ENCODE measurements at places on chromosomes 11 and 22.

DNA sequence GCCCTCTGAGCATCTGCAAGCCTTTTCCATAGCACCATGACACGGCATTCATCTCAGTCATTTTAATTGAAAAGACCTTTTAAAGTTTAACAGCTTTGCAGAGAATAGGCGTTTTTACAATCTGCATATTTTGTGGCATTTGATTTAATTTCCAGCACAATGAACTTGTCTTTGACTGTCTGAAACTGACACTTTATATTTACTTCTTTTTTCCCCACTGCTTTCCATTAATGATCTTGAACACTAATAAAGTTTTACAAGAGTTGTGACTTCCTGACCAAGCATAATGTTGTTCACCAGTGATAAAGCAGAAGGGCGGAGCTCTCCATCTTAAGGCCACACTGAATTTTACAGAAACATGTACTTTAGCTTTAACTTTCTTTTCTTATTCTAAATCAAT, 548.7 kb downstream of the FAM181B start:
- ATAC-seq: no peak

DNA sequence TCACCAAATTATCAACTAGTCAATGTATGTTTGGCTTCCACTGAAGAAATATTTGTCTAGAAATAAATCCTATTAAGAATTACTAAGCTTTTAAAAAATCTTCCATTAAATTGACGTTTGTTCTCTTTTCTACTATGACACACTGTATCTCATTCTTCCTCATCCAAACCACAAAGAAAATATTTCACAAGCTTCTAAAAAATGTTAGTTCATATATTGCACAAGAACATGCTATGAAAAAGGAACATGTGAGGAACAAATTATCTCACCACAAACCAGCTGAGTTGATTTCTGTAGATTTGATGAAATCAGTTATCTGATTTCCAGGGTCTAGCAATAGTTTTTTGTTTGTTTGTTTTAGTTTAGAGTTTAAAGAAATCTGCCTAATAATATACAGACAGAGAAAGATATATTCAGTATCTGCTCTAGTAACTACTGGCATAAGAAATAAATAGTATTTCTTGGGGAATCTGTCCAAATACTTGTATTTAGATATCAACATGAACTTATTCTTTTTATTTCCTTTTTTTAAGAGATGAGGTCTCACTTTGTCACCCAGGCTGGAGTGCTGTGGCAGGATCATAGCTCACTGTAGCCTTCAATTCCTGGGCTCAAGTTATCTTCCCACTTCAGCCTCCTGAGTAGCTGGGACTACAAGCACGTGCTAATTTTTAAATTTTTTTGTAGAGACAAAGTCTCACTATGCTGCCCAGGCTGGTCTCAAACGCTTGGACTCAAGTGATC, 161.7 kb downstream of the ATG16L2 start:
- ATAC-seq: no peak

DNA sequence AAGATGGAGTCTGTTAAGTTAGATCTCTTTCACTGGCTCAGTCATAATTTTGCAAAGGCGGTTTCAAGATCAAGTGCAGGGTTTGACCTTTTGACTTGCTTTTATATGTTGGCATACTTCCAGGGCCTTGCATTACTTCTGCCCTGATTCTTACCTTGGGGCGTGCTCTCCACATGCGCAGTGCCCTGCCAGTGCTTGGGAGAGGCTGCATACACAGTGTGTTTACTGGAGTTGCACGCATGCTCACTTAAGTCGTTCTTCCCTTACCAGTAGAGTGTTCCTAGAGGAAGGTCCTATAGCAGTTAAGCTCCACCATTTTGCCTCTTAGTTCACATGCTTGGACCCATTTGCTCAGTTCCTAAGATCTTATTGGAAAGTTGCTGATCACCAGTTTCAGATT, 21.0 kb upstream of the TMEM123 start:
- no peak for ATAC-seq

DNA sequence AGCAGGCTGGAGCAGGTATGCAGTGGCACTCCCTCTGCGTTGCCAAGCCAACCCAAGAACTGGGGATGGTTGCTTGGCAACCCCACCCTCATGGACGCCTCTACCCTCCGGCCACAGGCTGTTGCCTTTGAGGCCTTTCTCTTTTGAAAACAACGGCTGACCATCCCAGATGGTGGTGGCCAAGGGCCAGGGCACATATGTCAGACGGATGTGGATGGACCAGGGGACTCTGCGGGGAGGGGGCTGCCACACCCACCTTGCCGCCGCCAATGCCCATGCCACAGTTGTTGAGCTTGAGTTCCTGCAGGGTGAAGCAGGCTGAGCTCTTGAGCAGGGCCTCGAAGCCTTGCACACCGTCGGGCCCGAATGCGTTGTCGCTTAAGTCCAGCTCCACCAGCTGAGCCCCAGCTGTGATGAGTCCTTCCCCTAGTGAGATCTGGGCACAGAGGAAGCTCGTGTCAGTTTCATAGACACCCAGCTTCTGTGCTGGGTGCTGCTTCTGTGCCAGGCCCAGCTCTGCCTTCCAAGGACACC, 21.5 kb downstream of the RANGAP1 start:
- no peak for ATAC-seq

DNA sequence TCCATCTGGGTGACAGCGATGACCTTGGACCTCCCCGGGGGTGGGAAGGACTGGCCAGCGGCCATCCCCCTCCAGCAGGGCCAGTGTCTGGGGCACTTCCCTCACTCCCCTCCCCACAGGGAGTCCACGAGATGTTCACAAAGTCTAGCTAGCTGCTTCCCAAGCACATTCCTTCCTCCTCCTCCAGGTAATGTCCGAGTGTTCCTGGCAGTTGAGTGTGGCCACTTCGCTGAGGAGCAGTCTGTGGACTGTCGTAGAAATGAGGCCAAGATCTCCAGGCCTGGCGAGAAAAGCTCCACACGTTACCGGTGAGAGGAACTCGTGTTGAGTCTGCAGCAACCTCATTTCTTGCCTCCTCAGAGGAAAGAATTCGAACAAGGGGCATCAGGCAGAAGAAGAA, 425.5 kb downstream of the BRD1 start:
- no peak for ATAC-seq

DNA sequence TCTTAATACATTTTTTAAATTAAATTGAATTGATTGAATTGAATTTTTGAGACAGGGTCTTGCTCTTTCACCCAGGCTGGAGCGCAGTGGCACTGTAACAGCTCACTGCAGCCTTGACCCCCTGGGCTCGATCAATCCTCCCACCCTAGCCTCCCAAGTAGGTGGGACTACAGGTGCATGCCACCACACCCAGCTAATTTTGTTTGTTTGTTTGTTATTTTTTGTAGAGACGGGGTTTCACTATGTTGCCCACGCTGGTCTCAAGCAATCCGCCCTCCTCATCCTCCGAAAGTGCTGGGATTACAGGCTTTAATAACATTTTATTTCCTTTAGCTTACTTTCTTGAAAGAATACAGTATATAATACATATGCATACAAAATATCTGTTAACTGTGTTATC, 226.9 kb downstream of the BUD13 start:
- ATAC-seq: no peak

- peak; percentile 31 for ATAC-seq
Measured at GRCh38 chr11:72621008-72621610, 53.1 kb downstream of the PDE2A start.

DNA sequence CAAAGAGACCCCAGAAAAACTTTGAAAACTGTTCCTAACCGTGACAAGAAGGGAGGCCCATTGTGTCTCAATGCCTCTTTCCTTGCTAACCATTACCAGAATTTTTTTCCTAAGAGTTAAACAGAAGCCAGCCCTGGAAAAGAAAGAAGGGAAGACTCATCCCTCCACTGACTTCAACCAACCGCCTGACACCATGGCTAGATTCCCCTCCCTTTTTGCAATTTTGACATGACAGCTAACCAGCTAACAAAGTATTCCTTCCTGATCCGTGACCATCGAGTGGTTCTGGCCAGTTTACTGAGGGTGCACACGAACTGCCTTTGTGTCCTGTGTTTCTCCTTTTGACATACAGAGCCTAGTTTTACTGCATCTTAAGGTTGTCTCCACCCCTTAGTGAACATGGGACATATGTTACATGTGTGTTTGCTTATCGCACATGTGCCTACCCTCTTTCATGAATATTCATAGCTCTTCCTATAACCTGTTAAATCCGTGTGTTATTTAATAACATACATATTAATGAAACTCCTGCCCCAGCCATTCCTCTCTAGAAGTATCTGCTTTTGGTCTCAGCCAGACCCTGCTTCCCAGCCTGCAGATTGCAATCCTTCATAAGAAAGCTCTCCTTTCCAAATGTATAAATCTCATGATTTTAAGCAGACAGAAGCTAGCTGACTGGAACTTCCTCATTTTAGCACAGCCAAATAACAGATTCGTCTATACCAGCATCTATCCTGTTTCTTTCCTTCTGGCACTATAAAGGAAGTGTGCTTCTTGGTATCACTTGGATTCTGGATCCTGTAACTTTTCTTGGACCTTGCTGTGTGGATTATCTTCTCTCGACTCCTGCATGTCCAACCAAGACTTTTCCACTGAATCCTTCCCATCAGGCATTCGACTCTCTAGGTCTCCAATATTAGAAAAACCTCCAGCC, 37.8 kb downstream of the RASSF10 start:
- ATAC-seq: no peak

GRCh38 chr11:518463-519202, 11.6 kb upstream of the RNH1 start:
- peak; percentile 97 for ATAC-seq

- no peak for ATAC-seq
Measured at GRCh38 chr22:24200619-24201212, 19.4 kb downstream of the SUSD2 start.

DNA sequence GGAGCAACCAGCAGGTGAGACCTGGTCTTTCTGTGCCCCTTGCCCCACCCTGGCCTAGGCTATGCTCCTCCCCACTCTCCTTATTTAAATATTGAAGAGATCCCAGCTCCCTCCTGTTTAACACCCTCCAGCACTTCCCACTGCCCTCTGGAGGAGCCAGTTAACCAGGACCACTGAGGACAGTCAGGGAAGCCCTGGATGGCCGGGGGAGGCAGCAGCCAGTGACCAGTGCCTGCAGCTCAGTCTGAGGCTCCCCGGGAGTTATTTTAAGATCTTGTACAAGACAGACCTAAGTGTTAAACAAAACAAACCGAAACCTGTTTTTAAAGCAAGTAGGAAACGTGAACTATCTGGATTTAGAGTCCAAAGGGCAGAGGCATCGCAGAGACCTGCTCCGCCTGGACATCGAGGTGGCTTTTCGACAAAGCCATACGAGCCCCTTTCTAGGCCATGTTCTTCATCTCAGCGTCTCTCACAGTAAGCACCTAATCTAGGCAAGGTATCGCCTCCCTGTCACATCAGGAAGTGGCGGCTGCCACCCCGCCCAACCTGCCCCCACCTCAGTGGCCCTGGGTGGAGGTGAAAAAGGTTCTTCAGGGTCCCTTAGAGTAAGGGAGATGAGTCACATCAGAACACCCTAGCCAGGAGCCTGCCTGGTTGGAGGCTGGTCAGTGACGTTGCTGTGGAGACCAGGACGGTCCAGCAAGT, 35.2 kb downstream of the TRMU start:
- no peak for ATAC-seq

DNA sequence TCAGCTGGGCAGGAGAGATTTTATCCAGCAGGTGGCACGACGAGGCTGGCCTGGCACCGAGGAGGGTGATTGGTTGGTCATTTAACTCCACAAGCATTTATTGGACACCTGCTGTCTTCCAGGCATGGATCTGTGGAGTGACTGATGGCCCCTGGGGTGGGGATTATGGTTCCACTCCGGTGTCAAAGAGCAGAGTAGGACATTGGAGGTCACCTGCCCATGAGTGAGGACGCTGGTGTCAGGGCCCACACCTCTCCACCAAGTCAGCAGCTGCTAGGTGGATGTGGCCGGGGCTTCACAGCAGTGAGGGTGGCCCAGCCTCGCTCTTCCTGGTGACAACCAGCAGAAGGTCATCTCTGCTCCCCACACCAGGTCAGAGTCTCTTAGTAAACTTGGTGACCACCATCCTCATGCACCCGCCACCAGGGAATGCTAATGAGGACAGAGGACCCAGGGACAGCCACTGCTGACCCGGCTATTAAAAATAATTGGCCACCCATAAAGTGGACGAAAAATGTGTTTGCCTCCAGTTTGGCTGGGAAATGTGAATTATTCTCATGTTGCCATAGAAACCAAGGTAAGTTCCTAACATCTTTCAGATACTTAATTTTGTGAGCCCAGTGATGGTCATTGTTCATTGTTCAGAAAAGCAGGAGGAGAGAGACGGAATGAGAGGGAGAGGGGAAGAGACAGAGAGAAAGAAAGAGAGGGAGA, 428.7 kb downstream of the TBC1D22A start:
- no peak for ATAC-seq

GRCh38 chr11:117978991-117979390, 7.2 kb upstream of the IL10RA start:
- no peak for ATAC-seq

- no peak for ATAC-seq
Measured at GRCh38 chr11:44264438-44264749, 45.5 kb downstream of the ALX4 start.

- ATAC-seq: peak; percentile 67
Measured at GRCh38 chr11:63670433-63671321, 499 bp downstream of the ATL3 start.

DNA sequence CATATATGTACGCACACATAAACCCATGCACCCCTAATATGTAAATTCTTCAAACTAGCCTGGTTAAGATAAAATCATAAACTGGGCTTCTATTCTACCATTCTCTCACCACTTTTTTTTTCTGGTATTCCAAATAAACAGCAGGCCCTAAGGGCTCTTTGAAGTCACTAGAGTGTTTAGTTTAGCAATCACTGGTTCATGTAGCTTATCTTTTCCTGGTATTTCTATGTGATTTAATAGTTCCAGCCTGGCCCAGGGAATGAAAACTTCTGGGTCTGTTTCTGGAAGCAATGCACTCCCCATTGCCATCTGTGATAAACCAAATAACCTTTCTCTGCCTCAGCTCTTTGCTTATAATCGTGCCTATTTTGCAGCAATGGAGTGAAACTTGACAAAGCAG, 10.7 kb upstream of the MPPED2 start:
- no peak for ATAC-seq

GRCh38 chr22:47309946-47310345, 547.5 kb downstream of the TBC1D22A start:
- no peak for ATAC-seq

DNA sequence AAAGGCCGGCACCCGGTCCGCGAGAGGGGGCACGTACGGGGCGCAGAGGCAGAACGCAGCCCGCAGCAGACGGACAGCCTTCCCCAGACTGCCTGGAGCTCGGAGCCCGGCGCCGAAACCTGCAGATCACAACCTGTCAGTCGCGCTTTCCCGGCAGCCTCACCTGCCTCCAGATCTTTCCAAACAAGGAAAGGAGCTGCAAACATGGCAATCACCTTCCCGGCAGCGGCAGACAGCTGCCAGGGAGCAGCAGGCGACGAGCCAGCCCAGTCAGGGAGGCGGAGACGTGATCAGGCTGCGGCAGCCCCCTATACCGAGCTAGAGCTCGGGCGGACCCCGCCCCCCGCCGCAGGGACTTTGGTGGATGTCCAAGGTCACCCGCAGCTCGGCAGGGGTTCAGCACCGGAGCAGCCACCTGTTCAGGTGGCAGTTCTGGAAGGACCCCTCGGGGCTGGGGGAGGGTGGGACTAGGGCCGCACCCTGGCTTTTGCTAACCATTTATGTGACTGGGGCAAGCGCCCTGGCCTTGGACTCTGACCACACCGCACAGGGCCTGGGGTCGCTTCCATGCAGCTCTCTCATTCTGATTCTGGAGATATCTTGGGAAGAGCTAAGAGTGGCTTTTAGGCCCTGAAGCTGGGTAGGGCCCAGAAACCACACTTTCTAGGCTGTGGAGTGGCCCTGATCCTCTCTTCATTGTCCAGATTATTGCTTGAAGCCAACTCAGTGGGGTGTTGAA, 143.8 kb downstream of the NECTIN1 start:
- no peak for ATAC-seq

Measured in stimulated activated memory B cell treated with anti-CD40 and anti-IgM and Interleukin-4, amounts not matched to agents 10 μg/mL and 1 μg/mL and 100 μg/mL, for 72 hours (primary cell).